Renal cortex interstitium (tissue), 15 donors: ENCODE measurements at places on chromosomes 11 and 22.
A peak's percentile ranks its signal among the peaks of the same experiment; 100 is the strongest.

DNA sequence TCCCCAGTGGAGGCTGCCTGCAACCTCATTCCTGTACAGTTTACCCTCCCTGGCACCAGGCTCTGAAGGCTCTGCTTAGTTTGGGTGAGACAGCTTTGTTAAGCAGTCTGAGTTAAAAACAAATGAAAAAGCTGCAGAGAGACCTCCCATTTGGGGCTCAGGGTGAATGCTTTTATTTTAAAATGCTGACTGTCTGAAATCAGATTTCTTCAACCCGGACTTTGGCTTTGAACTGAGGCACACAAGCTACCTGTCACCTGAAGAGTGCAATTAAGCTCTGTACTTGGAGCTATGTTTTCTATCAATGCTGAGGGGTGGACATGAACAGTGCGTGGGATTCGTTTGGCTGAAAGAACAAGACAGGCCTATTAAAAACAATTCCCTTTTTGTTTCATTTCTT lies 217.5 kb upstream of the SORL1-AS1 start:
- no peak for DNase-seq

GRCh38 chr11:44149651-44150050 lies 54.2 kb downstream of the EXT2 start:
- no peak for DNase-seq

DNA sequence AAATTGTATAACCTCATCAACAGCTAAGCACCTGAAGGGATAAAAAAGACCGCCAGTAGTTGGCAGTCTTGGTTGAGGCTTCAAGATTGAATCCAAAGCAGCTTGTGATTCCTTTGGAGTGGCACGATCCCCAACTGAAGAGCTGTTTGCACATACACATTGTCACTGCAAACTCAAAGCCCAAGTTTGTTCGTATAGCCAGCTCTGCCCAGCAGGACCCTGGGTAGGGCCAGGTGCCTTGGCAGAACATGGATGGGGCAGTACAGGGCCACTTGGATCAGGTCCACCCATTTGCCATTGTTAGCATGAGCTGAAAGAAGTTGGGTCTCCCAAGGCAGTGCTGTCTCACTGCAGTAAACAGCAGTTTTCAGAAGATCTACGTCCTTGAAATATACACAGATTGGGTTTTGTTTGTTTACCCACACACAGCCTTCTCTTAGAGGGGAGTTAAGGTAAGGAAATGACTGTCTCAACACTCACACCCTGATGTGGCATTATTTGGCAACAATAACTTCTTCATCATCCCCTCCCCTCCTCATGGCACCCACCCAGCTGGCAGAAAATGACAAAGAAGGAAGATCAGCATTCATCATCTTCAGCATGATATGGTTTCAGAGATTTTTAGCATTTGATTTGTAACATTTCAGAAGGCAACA lies 132.9 kb downstream of the COMMD9 start:
- DNase-seq, result no peak

DNA sequence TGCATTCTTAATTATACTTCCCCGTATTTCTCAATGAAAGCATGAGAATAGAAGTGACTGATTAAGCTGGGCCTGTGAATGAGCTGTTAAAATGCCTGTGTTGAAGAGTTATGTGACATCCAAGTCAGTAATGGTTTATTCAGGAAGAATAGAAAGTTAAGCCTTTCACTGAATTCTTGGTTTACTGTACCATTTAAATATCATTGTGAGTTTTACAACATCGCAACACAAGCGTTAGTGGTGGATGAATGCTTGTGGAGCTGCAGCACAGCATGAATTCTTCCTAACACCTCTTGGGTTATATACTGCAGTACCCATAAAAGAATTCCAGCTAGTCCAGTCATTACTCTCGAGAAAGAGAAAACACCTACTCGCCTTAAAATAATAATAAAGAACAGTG lies 257.8 kb downstream of the JRKL start:
- DNase-seq, result no peak

DNA sequence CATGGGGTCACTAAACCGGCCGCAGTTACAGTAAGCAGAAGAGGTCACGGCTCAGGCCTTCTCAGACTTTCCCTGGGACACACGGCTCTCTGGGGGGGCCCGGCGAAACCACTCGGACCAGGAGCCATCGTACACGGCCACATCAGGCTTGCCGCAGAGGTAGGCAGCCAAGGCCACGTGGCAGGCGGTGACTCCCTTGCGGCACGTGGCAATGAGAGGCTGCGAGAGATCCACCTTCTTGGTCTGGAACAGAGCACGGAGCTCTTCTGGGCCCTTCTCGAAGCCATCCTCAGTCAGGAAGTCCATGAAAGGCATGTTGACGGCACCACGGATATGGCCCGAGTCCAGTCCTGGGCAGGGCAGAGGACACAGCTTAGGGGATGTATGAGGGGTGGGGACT lies 8.3 kb downstream of the TST start:
- DNase-seq, result no peak

- no peak for DNase-seq
These were observed 2.9 kb downstream of the DIXDC1 start for GRCh38 chr11:111939836-111940604.

GRCh38 chr11:118016104-118016503 lies 29.9 kb downstream of the IL10RA start:
- DNase-seq, result no peak

- DNase-seq, result no peak
These were observed 162.3 kb downstream of the TRIM29 start for GRCh38 chr11:119975561-119976152.

DNA sequence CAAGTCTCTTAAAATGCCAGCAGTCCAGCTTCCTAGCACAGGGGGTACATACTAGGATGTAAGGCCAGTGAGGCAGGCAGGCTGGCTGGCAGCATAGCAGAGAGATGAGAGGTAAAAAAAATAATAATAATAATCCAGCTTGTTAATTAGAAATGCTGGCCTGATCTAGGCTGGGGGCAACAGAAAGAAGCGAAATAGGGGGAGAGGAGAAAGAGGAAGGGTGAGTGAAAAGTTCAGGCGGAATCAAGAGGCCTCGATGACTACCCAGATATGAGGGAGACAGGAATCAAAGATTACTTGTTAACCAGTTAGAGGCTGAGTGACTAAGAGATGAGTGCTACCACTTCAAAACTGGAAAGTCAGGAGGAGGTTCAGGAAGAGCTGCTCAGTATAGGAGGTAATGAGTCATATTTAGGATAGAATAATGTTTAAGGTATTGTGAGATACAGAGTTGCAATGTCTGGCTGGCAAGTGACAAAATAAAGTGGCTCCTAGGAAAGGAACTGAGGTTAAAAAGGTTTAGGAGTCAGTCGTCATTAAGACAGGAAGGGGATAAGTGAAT lies 2.8 kb downstream of the ALKBH8 start:
- no peak for DNase-seq

- DNase-seq, result no peak
These were observed 2.1 kb upstream of the OAF start for GRCh38 chr11:120208777-120209176.

DNA sequence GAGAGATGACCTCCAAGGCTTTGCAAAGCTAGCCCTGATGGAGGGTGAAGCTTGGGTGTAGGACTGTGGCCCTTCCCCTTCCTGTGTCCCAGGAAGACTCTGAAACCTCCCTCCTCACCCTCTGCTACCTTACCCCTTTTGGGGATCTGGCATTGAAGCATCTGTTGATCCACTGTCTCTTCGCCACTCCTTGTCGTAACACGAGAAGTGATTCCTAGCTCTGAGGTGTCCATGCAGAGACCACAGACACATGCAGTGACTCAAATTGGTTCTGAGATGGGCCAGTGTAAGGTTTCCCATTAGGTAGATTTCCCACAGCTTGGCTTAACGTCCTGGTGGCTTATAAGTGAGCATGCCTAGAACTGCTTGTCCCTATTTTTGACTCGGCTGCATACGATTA lies 101.4 kb downstream of the ZBTB16 start:
- DNase-seq, result no peak

GRCh38 chr22:48827268-48827846 lies 1000.3 kb downstream of the BRD1 start:
- DNase-seq, result peak; percentile 18

GRCh38 chr11:28268925-28269324 lies 160.7 kb downstream of the METTL15 start:
- no peak for DNase-seq

GRCh38 chr11:87185228-87185627 lies 147.5 kb downstream of the TMEM135 start:
- no peak for DNase-seq

GRCh38 chr11:96741068-96741467 lies 351.3 kb downstream of the JRKL start:
- no peak for DNase-seq

DNA sequence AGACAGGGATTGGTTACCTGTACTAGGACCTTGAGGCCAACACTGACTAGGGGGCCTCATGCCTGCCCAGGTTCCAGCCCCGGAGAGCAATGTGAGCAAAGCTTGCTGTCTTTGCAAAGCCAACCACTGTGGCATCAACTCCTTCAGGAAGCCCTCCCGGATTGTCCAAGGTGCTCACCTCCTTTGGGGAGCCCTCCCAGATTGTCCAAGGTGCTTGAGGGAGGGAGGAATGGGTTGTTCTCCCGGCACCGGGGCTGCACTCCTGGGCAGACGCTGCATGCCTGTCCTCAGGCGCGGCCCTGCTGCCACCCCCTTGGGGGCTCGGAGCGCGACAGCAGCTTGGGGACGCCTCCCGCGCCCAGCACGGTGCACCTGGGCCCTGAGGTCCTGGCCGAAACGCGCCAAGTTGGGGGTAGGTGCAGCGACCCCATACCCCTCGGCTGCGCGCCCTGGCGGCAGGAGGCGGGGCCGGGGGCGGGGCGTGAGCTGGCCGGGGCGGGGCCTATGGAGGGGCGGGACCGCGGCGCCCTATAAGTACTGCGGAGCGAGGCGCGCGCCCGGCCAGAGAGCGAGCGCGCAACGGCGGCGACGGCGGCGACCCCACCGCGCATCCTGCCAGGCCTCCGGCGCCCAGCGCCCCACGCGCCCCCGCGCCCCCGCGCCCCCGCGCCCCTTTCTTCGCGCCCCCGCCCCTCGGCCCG lies at the start of gene CD81:
TSS of gene CD81 (plus strand) at position 560 of the 701 bp plus-strand sequence. CDS start 240 bp downstream, outside the sequence.
- DNase-seq, result no peak

- DNase-seq, result peak; percentile 86
These were observed at the start of gene NCAM1 for GRCh38 chr11:112961146-112961668. Gene NCAM1 (plus strand): TSS chr11:112961420.

DNA sequence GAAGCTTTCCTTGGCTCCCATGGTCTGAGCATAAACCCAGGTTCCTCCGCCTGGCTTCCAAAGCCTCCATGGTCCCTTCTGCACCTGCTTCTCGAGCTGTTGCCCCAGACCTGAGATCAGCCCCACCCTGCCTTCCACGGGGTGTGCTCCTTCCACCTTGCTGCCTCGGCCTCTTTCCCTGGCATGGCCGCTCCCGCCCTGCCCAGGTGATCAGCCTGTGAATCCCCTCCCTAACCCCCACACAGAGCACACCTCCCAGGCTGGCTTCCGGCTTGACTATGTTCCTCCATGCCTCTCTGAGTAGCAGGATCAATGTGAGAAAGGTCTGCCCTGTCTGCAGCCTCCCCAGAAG lies 2.7 kb upstream of the PPP6R3 start:
- DNase-seq, result no peak

- no peak for DNase-seq
These were observed 621.4 kb downstream of the BRD1 start for GRCh38 chr22:49206281-49206680.

- no peak for DNase-seq
These were observed 18.6 kb downstream of the PHF21B start for GRCh38 chr22:44991218-44991617.

DNA sequence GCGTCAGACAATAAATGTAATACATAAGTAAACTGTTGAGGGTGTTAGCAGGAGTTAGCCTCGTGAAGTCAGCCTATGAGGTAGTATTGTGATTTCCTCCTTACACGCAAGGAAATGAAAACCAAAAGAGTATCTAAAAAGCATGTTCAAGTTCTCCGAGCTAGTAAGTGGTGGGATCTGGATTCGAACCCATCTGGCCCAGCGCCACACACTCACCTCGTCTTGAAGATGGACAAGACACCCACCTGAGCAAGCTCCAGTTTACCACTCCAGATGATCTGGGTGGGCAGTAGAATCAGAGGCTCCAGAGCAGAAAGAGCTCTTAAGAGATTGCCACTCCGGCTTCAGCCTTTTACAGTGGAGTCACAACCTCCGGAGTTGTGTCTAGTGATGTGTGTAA lies 140.3 kb downstream of the PKNOX2 start:
- DNase-seq, result no peak

DNA sequence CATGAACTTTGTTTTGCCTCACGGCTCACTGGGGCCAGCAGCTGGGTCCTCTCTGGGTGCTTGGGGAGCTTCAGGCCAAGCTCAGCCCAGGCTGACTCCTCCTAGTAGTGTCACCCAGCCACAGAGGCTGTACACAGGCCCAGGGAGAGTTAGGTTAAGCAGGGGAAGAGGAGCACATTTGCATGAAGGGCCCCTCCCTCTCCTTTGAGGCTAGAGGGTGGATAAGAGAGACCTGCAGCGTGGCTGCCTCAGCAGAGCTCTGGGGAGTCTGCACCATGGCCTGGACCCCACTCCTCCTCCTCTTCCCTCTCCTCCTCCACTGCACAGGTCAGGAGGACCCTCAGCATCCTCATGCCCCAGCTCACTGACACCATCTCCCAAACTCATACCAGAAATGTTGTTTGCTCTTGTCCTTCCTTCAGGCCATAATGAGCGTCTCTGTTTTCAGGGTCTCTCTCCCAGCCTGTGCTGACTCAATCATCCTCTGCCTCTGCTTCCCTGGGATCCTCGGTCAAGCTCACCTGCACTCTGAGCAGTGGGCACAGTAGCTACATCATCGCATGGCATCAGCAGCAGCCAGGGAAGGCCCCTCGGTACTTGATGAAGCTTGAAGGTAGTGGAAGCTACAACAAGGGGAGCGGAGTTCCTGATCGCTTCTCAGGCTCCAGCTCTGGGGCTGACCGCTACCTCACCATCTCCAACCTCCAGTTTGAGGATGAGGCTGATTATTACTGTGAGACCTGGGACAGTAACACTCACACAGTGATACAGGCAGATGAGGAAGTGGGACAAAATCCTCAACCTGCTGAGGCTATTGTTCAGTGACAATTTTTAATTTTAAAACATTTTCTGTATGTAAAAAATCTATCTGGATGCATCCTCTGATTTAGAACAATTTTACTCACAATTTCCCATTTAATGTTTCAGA lies 82.4 kb upstream of the VPREB1 start:
- no peak for DNase-seq
